Fibroblast of skin of left biceps (primary cell): ENCODE measurements at places on chromosomes 7 and 10.

DNA sequence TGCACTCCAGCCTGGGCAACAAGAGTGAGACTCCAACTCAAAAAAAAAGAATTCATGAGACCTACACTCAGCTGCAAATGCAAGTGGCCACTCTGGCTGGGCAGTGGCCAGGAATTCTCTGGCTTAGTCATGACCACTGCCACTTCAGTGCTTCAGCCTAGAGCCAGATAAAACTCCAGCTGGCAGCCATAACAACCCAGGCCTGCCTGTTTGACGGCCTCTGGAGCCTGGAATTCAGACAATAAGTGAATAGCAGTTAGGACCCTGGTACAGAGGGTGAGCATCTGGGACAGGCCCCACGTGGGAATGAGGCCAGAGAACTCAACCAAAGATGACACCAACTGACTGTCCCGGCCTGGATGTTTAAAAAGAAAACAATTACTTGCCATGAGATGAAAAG is 18.9 kb downstream of the RCC1L start:
- DNase-seq = no peak

DNA sequence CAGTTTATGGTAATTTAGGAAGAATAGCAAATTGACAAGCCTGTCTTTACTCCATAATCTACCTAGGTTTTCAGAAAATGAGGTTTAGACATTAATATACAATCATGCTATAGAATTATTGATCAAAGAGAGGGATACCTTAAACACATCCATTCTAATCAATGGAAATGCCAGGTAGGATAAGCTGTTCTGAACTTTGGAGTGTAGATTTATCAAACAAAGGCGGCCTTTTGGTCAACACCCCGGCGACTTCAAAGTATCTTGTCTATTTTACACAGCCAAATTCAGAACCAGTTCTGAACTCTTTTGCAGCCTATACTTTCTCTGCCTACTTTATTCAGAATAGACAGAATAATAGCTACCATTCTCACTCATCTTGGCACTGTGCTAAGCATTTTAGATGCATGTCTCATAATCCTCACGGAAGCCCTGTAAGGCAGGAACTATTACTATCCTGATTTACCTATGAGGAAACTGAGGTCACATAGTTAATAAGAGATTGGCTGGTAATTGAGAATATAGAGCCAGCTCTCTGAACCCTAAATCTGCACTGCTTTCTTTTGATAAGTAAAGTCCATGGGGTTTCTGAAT is 641.9 kb upstream of the LRRTM3 start:
- DNase-seq = no peak

DNA sequence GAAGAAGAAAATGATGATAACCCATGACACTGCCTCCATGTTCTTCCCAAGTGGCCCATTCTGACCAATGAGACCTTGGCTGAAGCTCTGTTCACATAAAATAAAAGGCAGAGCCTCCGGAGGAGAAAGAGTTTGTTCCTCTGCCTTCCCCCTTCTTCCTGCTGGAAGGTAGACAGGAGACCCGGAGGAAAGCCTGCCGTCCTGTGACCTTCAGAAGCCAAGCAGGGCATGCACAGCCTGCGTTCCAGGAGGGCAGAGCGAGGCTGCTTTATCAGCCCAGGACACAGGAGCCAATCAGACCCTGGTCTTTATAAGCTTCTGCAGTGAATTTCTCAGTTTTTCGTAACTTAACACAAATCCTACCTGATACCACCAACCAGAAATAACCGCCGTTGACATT is 8.6 kb upstream of the GRID1 start:
- DNase-seq = no peak

GRCh38 chr7:140866926-140867325 is 57.8 kb downstream of the BRAF start:
- DNase-seq = no peak

DNA sequence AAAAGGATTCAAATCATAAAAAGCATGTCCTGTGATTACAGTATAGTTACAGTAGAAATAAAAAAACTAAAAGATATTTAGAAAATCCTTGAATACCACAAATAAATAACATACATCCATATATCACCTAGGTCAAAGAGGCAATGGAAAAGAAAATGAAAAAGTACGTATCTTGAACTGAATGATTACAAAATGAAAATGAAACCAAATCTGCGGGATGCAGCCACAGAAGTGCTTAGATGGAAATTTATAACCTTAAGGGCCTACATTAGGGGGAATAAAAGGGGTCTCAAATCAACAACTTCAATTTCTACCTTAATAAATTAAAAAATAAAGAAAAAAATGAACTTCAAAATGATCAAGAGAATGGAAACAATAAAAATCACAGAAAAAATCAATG is 879.0 kb upstream of the CELF2 start:
- DNase-seq = no peak
